ENCODE measurements at places on chromosomes 1 and 21. TPM values are rescaled to one million over a fixed set of nuclear protein-coding genes. Genes with fewer than 3 reads are reported as not detected.
A peak's percentile ranks its signal among the peaks of the same experiment; 100 is the strongest.

- DNase-seq = no peak
Observed at GRCh38 chr1:247409869-247410544, 6.0 kb upstream of the NLRP3 start.

- DNase-seq = no peak
Observed at GRCh38 chr1:188499690-188500089, 1670.9 kb downstream of the PLA2G4A start.

- DNase-seq = no peak
Observed at GRCh38 chr1:118395430-118395991, 210.5 kb upstream of the SPAG17 start.

- DNase-seq = no peak
Observed at GRCh38 chr1:206089341-206089740, 27.8 kb downstream of the AVPR1B start.

DNA sequence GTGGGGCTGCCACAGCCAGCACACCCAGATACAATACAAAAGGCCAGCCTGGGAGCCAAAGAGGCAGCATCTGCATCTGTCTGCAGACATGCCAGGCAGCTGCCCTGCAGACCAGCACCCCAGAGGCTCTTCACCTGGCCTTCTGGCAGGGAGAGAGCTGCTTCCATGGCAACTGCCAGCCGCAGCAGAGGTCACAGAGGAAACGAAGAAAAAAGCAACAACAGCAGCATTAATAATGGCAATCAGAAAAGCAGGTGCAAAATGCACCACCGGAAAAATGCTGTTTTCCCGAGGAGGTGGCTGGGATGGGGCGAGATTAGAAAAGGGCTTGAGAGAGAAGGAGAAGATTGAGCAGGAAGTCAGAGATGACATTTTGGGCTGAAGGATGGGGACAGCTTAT is 309.5 kb downstream of the PCP4 start:
- DNase-seq = no peak

Gene LAPTM5
- total RNA-seq = 68.1 TPM

Gene C4BPB
- total RNA-seq = 2.4 TPM

Gene TMEM269
- total RNA-seq = not detected

Gene TMEM79
- 2.3 TPM for total RNA-seq

- DNase-seq = no peak
Observed at GRCh38 chr1:230149751-230150584, 82.9 kb downstream of the GALNT2 start.

GRCh38 chr1:59061876-59062275 is 235.0 kb upstream of the FGGY start:
- peak; percentile 77 for DNase-seq

Gene FAM72D
- total RNA-seq = 0.13 TPM

Gene PTPN7
- total RNA-seq = 1.9 TPM

Gene NLRP3
- 0.71 TPM for total RNA-seq

All from left cardiac atrium (tissue), 4 donors.